ENCODE measurements at places on chromosomes 1 and 21.

GRCh38 chr1:229066591-229066990 is 204.3 kb upstream of the RAB4A start:
- no peak for DNase-seq

GRCh38 chr1:87263785-87264184 is 64.9 kb upstream of the LMO4 start:
- DNase-seq = no peak

GRCh38 chr1:4838231-4838630 is 183.8 kb downstream of the AJAP1 start:
- DNase-seq = no peak

- no peak for DNase-seq
These were observed 39.2 kb downstream of the MAPKAPK2 start for GRCh38 chr1:206723805-206724472.

GRCh38 chr1:203754455-203754864 is 10.5 kb upstream of the LAX1 start:
- DNase-seq = peak; percentile 34

GRCh38 chr1:214135886-214136285 is 145.1 kb upstream of the SMYD2 start:
- DNase-seq = no peak

DNA sequence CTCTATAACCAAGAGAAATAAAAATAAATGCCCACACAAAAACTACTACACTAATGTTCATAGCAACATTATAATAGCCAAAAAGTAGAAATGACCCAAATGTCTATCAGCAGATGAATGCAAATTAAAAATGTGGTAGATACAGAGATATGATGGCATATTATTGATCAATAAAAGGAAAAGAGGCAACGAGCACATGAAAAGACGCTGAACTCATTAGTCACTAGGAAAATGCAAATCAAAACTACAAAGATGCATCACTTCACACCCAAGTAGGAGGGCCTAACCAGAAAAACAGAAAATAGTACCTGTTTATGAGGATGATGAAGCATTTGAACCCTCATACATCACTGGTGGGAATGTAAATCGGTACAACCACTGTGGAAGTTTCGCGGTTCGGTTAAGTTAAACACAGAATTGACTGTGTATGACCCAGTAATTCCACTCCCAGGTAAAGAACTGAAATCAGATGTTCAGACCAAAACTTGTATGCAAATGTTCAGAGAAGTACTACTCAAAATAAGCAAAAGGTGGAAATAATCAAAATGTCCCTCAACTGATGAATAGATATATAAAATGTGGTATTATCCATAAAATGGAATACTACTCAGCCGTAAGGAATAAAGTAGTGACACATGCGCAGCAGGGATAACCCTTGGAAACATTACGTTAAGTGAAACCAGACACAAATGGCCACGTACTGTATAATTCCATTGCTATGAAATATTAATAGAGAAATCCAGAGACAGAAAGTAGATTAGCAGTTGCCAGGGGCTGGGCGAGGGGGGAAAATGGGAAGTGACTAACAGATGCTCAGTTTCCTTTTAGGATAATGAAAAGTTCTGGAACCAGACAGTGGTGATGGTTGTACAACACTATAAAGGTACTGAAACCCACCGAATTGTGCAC is 3.1 kb downstream of the USP48 start:
- DNase-seq = no peak

- no peak for DNase-seq
These were observed 40.2 kb downstream of the TBCE start for GRCh38 chr1:235407419-235407818.

DNA sequence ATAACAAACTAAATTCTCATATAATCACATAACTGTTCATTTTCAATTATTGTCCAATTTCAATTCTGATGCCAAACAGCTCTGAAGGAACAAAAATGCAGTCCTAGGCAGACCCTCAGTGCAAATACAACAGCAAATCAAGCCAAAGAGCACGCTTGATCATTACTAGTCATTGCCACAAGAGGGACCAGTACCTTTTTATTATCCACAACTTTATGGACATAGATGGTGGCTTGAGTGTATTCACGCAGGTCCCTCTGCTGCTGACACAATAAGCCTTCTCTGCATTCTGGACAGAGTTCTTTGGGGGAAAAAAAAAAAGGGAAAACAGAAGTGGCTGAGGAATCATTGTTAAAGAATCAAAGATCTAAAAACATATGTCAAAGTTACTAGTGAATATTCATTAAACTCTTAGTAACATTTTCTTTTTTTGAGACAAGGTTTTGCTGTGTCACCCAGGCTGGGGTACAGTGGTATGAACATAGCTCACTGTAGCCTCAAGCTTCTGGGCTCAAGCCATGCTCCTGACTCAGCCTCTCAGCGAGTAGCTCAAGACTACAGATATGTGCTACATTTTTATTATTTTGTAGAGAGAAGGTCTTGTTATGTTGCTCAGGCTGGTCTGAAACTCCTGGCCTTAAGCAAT is 34.3 kb upstream of the RAP1GAP start:
- DNase-seq = peak; percentile 33

DNA sequence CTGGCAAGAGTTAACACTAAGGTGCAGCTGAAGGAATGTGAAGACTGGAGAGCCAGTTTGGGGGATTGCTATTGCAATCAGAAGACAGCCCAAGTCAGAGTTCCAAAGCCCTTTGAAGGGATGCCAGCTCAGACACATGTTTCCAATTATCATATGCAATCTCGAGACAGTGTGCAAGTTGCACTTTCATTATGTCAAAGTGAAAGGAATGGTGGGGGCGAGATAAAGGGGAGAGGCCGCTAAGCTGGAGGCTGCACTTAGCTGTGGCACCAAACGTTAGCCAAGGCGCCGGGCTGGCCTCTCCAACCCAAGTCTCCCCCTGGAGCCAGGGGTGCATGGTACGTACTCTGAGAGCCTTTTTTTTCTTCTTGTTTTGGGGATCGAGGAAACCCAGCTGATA is 58.0 kb downstream of the NGF start:
- no peak for DNase-seq

GRCh38 chr1:88984569-88984968 is 7.9 kb downstream of the KYAT3 start:
- no peak for DNase-seq

GRCh38 chr1:209063767-209064659 is 519.5 kb upstream of the CAMK1G start:
- DNase-seq = no peak

DNA sequence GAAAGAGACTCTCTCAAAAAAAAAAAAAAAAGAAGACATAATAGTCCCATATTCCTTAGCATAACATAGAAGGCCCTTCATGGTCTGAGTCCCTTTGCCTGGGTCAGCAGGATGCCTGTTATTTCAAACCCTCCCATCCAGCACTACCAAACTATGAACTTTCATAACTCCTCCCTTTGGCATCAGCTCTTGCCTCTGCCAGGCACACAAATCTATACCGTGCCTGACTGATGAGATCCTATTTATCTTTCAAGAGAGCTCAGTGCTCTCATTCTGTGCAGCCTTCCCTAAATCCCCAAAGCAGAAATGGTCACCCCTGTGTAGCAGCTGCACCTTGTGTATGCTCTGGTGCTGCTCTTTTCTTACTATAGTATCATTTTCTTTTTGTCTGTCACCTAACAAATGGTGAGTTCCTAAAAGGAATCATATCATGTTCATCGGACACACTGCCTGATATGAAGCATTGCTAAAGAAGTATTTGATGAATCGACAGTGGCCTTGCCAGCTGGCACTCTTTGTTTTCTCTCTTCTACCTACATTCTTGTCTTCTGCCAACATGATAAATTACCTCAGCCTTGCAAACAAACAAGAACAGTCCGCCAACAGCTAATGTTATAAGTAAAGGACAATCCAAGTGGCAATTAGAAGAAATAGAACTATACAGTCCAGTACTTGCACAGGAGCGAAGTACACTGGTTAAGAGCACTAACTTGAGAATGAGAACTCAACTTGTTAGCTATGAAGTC is 29.9 kb downstream of the FMO4 start:
- DNase-seq = no peak

DNA sequence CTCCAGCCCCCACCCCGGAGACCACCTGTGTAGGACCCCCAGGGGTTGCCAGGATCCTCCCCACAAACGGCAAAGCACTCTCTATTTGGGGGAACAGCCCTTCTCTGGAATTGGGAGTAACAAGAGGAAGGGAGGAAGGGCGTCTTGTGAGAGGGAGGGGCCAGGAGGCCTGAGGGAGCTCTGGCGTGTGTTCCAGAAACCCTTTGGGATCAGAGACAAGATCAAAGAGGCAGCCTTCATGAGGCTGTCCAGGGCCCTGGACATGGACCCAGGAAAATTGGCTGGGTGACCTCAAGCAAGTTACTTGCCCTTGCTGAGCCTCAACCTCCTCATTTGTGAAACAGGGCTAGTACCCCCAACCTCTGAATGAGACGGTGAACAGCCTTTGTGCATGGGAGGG is 18.1 kb upstream of the ECE1 start:
- DNase-seq = no peak

- peak; percentile 70 for DNase-seq
These were observed 4.3 kb upstream of the C1QTNF12 start for GRCh38 chr1:1250786-1251284.

DNA sequence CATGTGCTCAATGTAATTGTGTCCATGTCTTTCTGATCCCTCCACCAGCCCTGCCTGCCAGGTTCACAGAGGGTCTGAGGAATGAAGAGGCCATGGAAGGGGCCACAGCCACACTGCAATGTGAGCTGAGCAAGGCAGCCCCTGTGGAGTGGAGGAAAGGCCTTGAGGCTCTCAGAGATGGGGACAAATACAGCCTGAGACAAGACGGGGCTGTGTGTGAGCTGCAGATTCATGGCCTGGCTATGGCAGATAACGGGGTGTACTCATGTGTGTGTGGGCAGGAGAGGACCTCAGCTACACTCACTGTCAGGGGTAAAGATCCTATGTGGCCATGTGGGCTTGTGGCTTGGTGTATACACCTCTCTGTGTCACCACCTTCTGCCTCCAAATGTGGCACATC is 91.4 kb downstream of the OBSCN start:
- no peak for DNase-seq

- no peak for DNase-seq
These were observed 173.9 kb downstream of the RWDD3 start for GRCh38 chr1:95407886-95408291.

DNA sequence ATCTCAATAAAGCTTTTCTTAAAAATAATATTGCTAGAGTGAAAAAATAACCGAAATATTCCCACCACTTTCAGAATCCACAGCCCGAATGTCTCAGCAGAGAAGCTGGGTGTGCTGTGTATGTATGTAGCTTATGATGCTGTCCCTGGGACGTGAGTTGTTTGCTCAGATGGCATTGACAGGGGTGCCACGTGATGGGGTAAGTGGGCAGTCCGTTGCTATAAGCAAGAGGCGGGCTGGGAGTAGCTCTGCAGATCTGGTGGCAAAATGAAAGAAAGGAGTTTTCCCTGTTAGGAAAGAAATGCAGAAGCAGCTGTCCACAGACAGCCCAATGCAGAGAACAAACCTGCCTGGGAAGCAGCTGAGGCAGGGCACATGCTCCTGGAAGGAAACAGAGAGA is 3.8 kb upstream of the FAM20B start:
- DNase-seq = no peak

DNA sequence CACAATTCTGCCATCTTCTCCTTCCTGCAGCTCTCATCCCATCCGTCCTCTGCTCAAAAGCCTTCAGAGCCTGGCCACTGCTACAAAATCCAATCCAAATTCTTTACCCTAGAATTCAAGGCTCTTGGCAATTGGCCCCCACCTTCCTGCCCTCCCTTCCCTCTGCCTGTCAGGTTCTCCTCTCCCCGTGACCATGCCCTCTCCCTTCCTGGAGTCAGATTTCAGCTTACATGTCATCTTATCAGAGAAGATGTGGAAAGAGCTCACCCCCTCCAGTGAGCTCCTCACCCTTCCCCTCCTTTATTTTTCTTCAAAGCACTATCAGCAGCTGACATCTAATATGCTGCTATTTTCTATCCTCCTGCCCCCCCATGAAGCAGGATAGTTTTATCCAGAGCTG is 86.9 kb downstream of the GRIK3 start:
- no peak for DNase-seq

DNA sequence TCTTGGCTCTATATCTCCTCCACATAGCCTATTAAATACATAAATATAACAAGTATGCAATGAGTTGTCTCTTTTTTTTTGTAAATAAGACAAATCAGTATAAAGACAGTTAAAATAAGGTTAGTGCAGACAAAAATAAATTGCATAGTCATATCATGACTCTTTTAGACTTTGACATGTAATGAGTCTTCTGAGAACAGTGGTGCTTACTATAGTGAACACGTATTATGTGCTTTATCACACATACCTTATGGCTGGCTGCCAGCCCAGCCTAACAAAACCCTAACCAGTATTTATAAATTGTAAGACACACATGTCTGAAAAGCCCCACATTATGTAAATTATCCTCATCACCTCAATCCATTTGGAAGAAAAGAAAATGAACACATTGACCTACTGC is 29.1 kb upstream of the F13B start:
- no peak for DNase-seq

- no peak for DNase-seq
These were observed 429.6 kb downstream of the HLX start for GRCh38 chr1:221308534-221309511.

GRCh38 chr1:40381268-40382107 is 8.0 kb downstream of the SMAP2 start:
- peak; percentile 67 for DNase-seq

DNA sequence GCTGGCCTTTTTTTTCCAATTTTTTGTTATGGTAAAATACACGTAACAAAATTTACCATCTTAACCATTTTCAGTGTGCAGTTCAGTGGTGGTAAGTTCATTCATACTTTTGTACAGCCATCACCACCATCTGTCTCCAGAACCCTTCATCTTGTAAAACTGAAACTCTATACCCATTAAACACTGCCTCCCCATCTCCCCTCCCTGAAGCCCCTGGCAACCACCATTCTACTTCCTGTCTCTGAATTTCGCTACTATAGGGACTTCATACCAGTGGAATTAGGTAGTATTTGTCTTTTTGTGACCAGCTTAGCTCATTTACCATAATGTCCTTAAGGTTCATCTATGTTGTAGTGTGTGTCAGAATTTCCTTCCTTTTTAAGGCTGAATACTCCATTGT is 8.7 kb downstream of the PKNOX1 start:
- no peak for DNase-seq

- DNase-seq = no peak
These were observed 167.2 kb downstream of the SETD4 start for GRCh38 chr21:35893156-35893555.

Measured in CD4-positive, alpha-beta T cell treated with Interferon alpha-2 for 1 hour (primary cell).